NCI-H748 treated with DMSO at 0.1 percent for 48 hours (cell line): ENCODE measurements at places on chromosomes 6 and 20.
A peak's percentile ranks its signal among the peaks of the same experiment; 100 is the strongest.

DNA sequence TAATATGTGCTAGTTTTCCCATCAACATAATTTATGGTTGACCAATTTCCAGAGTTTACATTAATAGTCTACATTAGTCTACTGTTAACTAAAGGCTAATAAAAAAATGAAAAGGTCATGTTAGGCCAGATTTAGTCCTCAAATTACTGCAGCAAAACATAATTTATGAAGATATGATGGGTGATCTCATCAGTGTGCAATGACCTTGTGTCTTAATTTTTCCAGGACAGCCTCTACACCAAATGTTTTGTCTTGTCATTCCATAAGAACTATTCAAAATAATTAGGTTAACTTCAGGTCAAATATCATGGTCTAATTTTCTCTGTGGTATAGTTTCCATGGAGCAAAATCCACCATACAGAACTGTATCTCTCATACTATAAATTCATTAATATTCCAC lies 234.2 kb downstream of the COL12A1 start:
- DNase-seq: no peak

DNA sequence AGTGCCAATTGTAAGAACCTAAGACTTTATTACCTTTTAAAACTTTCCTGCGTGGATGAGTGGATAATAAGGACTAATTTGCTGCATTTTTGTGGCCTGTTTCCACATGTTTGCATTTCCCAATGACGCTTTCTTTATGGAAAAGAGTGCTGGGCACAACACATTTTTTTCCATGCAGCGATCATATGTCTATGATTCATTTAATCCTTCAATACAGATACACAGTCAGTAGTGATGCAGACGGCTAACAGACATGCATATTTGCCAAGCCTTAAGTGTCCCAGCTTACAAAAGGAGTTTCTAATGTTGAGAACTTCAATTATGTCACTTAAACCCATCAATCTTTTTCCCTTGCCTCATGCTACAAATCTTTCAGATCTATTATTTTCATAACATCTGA lies 239.8 kb upstream of the PREP start:
- DNase-seq: no peak

DNA sequence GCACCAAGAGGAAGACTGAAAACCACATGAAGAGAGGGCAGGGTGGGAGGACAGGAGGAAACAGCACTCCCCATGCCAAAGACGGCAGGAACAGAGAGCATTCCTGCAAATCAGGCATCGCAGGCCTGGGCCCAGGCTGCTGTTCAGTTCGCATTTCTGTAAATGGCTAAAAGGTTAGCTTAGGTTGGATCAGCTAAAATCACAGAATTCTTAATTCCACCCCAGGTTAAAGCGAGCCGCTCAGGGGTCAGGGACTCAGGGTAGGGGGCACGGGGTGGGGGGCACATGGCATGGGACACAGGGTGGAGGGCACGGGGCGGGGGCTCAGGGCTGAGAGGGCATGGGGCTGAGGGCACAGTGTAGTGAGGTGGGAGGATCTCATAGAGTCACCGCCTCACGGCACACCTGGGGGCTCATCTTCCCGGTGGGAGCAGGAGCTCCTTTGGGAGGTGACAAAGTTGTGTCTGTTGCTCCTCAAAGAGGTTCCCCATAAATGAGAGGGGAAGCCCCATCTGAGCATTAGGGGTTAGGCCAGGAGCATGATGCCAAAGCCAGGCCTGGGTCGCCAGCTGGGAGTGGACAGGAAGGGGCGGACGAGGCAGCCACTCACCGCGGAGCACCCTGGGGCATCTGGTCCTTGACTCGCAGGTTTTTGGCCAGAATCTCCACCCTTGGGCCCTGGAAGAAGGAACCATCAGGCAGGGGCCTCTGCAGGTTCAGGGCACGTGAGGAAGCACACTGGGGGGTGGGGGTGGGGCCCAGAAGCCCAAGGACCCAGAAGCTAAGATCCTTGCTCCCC lies 200.7 kb downstream of the PREX1 start:
- DNase-seq: no peak

DNA sequence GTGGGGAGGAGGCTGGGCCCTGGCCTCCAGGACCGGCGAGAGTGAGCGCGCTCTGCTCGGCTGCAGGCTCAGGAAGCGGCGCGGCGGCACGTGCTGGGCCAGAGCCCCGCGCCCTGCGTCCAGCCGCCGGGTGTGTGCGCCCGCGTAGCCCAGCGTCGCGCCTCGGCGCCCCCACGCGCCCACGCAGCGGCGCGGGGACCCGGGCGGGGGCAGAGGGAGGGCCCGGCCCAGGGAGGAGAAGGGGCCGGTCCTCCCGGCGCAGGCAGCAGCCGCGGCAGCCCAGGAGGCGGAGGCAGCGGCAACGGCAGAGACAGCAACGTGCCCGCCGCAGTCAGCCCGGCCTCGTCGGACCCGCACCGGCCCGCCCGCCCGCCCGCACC lies at the start of gene EYA2:
EYA2 (plus strand) TSS at position 265 of the 380 bp plus-strand sequence. CDS start 95,168 bp downstream, outside the sequence.
- DNase-seq: no peak

GRCh38 chr6:53199156-53199555 lies 50.5 kb upstream of the GCM1 start:
- DNase-seq: no peak

DNA sequence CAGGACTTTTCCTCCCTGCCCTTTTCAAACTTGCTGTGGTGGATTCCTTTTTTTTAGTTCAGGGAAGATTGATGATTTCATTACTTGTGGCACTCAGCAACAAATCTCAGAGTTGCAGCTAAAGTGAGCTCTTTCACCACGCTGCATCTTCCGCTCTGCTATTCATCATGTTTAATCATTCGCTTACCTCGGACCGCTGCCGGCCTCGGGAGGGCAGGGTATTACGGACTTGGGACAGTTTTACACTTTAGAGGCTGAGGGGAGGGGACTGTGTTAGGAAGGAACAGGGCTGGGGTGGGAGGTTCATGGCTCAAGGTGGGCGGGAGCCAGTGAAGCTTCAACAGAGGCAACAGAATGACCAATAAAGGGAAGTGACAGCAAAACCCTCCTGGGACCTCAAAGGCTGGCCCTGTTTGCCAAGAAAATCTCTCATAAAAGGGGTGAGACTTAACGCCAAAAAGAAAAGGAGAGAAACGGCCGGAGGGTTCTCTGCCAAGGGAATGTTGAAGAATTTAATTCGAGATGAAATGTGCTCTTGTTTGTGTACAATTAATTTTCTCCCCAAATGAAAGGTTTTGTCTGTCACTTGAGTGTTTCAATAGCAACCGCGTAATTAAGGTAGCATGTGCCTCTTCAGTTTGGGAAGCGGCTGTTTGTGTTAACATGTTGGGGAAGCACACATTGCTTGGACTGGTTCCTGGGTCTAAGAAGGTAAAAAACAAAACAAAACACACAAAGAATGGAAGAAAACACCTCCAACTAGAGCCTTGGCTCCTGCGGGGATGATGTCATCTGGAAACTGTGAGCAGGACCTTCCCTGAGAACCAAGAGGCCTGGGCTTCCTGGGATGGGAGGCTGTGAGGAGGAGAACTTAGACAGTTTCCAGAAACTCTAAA lies 72.5 kb upstream of the SULF2 start:
- DNase-seq: peak; percentile 15

DNA sequence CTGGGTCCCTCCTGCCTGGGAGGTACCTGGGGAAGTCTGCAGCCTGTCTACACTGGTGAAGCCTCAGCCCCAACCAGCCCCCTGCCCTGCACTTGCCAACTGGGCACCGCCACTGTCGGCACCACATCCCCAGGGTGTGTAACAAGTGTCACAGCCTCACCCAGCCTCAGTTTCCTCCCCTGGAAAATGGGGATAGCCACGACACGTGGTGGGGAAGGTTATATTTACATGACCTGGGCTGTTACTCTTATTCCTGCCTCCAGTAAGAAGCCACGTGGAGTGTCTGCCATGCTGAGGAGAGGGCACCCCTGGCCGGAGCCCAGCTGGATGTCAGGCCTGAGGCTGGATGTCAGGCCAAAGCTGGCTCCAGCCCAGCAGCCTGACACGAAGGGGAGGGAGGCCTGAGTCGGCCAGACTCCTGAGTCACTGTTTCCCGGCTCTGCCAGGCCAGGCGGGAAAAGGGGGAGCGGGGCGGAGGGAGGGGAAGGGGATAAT lies 44.9 kb downstream of the SNAI1 start:
- no peak for DNase-seq

DNA sequence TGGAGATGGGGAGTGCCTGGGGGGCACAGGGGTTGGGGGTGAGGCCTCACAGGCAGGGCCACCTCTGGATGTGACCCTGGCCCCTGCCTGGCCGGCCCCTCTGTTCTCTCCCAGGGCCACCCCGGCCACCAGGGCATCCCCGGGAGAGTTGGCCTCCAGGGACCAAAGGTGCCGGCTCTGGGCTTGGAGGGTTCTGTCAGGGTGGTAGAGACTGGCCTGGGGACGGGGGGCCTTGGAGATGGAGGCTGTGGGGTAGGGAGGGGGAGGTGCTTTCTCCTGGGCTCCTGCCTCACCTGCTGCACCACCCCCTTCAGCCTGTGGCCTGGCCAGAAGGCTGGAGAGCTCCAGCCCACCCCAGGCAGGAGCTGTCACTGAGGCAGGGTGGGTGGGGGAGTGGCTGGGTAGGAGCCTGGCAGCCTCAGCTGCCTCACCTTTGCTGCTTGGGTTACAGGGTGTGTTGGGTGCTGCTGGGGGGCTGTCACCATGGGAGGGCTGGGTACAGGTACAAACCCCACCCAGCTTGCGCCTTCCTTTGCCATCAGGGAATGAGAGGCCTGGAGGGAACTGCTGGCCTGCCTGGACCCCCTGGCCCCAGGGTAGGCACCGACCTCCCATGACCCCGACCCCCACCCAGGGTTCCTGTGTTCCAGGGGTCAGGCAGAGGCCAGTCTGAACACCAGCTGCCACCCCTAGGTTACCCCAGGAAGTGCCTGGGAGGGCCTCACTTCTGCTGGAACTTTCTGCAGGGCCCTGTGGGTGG lies 32.7 kb downstream of the COL20A1 start:
- no peak for DNase-seq

DNA sequence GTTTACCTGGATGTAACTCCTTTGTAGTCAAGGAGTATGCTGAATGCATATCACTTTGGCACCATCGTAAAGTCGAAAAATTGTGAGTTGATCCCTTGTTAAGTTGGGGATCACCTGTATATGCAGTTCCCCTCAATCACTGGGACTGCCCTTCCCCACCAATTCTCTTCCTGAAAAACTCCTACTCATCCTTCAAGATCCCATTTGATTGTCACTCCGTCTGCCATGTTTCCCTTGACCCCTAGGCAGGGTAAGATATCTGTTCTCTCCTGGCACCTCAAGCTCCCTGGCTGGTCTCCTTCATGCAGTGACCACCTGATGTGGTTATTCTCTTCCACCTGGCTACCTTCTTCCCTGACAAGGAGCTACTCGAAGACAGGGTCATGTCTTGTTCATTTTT lies 10.0 kb upstream of the NOL4L start:
- no peak for DNase-seq

DNA sequence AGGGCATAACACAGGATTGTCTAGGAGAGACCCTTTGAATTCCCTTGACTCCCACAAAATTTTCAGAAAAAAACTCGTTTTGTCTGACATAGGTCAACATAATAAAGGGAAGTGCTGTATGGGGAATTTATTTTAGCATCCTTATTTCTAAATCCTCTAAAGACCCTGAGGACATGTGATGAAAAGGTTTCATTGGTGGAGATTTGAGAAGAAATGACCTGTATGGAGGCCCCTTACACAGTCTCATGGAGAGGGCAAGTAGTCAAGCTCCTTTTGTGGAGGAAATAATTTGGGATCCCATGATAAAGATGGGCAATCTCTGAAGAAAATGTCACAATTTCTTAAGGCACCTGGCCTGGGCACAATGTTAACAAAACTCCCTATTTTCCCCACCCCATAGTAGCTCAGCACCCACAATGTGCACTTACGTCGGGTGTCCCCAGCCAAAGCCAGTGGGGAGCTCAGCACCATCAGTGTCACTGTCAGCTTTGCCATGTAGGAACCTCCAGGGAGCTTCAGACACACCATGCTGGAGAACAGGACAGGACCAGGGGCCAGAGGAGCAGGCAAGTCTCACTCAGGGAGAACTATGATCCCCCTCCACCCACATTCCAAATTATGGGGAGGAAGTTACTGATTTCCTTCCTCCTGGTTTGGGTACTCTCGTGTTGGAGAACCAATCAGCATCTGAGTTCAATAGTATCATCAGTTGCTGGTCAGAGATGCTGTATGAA lies at the start of gene HLA-DRB5:
HLA-DRB5 (minus strand) TSS at position 591 of the 734 bp plus-strand sequence; CDS start at position 528, 63 bp downstream.
- DNase-seq: no peak

DNA sequence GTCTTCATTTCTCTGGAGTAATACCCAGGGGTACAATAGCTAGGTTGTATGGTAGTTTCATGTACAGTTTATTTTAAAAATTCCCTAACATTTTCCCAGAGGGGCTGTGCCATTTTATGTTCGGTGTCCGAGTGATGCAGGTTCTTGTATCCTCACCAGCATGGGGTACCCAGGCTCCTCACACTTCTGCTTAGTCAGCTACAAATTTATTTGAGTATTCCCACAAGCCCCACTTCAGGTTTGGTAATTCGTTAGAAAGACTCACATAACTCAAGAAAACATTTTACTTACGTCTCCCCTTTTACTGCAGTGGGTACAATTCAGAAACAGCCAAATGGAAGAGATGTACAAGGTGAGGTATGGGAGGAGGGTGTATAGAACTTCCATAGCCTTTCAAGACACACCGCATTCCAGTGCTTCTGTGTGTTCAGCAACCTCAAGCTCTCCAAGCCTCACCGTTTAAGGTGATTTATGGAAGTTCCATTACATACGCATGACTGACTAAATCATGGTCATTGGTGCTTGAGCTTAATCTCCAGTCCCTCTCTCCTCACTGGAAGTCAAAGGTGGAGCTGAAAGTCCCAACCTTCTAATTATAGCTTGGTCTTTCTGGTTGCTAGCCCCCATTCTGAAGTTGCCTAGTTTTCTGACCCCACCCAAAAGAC lies 18.1 kb downstream of the RIPK1 start:
- DNase-seq: no peak

DNA sequence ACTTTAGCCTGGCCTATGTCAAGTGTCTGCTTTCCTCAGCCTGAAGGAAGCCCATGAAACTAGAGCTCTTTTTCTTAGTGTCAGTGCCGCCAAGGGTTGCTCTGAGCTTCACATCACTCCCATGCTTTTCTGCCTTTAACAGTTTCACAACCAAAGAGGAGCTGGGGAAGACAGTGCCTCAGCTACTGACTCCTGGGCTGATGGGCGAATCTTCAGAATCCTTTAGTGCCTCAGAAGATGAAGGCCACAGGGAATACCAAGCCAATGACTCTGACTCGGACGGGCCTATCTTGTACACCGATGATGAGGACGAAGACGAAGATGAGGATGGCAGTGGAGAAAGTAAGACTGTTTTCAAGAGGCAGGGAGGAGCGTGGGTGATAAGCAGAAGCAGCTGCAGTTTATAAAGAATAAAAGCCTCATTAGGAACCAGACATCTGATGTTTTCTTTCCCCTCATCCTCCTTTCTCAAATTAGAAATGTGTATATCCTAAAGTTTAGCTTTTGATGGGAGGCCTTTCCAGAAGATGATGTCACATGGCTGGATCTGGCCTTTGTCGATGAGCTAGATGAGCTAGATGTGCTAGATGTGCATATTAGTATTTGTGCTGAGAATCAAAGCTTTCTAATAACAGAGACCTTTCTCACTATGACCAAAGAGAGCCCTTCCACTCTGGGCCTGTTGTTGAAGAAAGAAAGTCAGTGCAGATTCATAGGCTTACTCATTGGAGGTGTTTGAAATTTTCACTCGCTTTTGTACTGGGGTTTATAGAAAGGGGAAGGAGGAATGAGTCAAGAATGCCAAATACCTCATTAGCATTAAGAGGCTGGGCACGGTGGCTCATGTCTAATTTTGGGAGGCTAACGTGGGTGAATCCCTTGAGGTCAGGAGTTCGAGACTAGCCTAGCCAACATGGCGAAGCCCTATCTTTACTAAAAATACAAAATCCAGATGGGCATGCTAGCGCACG lies 70.7 kb upstream of the LTV1 start:
- DNase-seq: no peak

- no peak for DNase-seq
These were observed 318.0 kb downstream of the HTR1B start for GRCh38 chr6:77145244-77145643.

- DNase-seq: no peak
These were observed 337.7 kb downstream of the HDGFL1 start for GRCh38 chr6:22907085-22907484.
